NCI-H2081 treated with DMSO at 0.1 percent for 48 hours (cell line): ENCODE measurements at places on chromosomes 3 and 15.

GRCh38 chr15:37891766-37892368 lies 42.6 kb upstream of the TMCO5A start:
- DNase-seq, result peak; percentile 46

DNA sequence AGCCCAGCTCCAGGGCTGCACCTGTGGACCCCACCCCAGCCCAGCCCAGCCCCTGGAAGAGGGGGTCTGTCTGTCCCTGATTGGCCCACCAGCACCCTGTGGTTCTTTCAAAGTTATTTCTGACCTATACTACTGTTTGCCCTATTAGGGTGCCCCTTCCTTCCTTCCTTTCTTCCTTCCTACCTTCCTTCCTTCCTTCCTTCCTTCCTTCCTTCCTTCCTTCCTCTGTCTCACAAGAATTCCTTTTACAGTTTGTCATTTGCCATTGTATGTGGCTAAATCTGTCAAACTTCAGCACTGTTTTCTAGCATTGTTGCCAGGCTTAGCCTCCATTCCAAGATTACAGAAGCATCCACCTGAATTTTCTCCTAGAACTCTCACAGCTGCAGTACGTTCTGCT lies 66.9 kb downstream of the KLF15 start:
- no peak for DNase-seq

DNA sequence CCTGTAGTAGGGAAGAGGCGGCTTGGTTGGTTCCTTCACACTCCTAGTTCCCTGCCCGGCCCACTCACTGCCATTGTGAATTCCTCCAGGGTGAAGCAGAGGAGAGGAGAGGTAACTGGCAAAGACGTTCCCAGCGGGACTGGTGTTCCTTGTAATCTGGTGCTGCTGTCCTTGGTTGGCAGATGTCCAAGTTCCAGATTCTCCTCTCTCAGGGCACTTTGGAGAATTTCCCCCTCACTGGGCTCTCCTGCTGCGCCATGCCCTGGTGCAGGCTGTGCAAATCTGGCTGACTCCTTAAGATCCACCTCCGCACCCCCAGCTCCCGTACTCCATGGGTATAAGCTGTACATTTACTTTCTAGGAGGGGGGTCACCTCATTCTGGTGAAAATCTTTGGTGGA lies 37.3 kb downstream of the THSD4 start:
- DNase-seq, result no peak

DNA sequence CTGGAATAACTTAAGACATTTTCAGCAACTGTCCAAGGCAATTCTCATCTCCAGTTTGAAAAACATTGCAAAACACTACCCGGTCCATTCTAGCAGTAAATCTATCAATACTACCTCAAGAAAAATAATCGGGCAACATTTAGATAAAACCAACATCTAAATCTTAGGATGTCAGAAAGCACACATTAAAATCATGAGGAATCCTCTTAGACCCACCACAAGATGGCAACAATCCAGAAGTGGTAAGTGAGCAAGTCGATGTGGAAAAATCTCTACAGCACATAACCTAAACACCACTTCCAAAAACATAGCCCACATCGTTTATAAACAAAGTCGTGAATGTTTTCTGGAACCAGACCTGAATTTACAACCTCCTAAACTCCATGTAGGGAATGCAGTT lies 5.7 kb downstream of the PLCH1 start:
- DNase-seq, result no peak

GRCh38 chr15:35107122-35107521 lies 22.0 kb upstream of the NANOGP8 start:
- DNase-seq, result no peak

- DNase-seq, result no peak
Measured at GRCh38 chr15:100055821-100056220, 286.0 kb downstream of the ADAMTS17 start.

- no peak for DNase-seq
Measured at GRCh38 chr3:73658227-73658626, 33.5 kb upstream of the PDZRN3 start.

DNA sequence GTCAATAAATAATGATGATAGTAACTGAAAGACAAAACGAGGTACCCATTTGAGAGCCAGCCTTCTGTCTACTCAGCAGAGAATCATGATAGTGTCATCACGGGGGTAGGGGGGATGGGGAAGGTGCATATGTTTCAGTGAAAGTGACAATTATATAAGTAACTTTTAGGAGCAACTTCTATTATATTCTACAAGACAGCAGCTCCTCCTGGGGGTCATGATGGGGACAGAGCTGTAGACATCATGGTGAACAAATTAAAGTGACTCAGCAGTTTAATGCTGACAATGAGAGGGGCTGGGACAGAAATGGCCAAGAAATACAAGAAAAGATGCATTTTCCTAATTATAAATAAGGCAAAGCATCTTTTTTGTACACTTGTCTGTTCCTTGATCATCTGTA lies 11.8 kb downstream of the CAPN3 start:
- no peak for DNase-seq

GRCh38 chr15:20358066-20358778 lies 183.4 kb downstream of the GOLGA6L6 start:
- DNase-seq, result no peak

GRCh38 chr3:27043328-27043955 lies 325.7 kb downstream of the NEK10 start:
- DNase-seq, result no peak

- DNase-seq, result no peak
Measured at GRCh38 chr15:74253211-74253921, 17.2 kb downstream of the CCDC33 start.

GRCh38 chr3:141248064-141248463 lies 16.4 kb downstream of the PXYLP1 start:
- no peak for DNase-seq

DNA sequence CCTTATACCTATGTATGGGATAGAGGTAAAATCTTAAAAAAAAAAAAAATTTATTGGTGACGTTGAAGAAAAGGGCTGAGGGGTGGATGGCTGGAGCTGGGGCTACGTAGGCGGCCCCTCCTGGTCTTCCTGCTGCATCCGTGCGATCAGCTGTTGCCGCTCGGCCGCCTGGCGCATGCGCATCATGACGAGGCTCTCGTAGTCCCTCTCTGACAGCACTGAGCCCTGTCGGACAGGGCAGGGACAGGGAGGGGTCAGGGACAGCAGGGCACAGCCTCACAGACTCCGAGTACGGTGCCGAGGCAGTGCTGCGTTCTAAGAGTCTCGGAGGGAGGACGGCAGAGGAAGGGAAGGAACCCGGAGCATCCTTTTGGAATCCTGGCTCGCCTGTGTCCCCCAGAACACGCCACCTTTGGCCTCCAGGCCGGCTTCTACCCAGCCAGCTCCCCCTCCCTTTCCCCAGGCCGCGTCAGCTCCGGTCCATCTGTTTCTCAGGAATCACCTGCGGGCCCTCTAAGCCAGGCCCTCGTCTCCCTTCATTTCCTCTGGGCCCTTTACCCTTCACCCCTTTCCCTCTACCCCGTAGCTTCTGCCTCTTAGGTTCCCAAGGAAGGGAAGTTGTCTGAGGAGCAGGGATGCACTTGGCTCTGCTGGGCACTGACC lies 1.8 kb upstream of the C15orf62 start:
- DNase-seq, result no peak

GRCh38 chr3:156519758-156520162 lies 35.2 kb downstream of the SSR3 start:
- DNase-seq, result no peak

GRCh38 chr3:136664771-136665170 lies 87.4 kb downstream of the STAG1 start:
- DNase-seq, result no peak

GRCh38 chr3:114741066-114741465 lies 406.0 kb downstream of the ZBTB20 start:
- no peak for DNase-seq

- no peak for DNase-seq
Measured at GRCh38 chr15:71730277-71731144, 79.8 kb upstream of the NR2E3 start.

DNA sequence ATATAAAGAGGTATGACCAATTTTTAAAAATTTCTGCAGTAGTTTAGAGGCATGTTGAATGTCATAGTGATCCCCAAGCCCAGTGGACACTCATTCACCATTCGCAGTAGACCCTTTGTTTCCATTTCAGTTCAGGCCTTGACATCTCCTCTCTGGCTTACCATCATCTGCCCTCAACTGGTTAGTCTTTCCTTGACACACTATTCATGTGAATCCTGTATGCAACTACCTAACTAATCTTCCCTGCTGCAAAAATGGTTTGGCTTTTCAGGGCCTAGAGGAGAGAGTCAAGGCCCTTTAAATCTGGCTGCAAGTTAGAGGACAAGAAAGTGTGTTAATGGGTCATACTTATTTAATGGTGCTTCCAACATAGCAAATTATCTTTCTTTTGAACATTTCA lies 10.9 kb downstream of the APH1B start:
- no peak for DNase-seq

DNA sequence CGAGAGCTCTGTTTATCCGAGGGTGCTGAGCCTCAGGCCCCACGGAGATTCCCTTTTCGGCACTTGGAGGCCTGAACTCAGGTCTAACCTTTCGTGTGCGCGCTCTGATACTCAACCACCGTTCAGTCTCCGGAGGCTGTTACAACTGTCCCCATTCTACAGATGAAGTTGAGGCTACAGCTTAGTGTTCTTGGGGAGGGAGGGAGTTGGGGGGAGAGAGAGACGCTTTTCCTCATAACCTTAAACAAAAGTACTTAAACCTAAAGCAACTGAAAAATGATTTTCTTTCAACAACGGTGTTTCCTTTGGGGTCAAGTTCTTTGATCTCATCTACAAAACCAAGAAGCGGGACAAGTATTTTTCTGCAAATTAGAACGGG lies 952 bp upstream of the CHST2 start:
- no peak for DNase-seq

- DNase-seq, result no peak
Measured at GRCh38 chr15:58043192-58043903, 22.2 kb downstream of the ALDH1A2 start.

DNA sequence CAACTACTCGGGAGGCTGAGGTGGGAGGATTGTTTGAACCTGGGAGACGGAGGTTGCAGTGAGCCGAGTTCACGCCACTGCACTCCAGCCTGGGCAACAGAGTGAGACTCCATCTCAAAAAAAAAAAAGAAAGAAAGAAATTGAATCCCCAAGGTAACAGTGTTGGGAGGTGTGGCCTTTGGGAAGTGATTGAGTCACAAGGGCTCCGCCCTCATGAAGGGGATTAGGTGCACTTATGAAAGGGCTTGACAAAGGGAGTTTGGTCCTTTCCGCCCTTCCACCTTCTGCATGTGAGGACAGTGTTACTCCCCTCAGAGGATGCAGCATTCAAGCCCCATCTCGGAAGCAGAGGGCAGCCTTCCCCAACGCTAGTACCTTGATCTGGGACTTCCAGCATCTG lies 21.3 kb downstream of the POC1A start:
- no peak for DNase-seq

DNA sequence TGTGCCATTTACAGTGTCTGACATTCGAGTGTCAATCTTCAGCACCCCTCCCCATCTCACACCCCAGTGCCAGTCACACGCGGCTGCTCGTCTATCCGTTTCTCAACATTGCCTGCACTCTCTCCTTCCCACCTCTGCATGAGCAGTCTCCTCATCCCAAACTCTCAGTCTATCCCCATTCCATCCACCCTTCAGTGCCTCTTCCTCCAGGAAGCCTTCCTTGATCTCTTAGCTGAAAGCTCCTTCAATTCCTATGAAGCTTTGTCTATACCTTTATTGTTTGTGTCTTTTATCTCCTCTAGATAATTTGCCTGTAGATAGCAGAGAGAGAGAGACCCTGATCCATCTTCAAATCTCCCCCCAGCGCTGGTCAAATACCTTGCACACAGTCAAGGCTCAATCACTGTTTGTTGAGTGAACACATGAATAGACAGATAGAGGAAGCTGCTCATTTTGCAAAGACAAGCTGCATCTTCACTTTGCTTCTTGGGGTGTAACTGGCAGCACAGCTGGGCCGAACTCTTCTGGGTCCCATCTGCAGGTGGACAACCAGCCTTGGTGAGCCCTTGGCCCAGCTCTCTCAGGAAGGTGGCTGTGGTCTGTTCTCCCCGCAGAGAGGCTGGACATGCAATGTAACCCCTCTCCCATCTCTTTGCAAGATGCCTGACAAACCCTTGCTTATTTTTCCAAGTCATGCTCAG lies 52.8 kb downstream of the ITGA11 start:
- no peak for DNase-seq

- DNase-seq, result no peak
Measured at GRCh38 chr15:32222716-32223115, 180.4 kb downstream of the GOLGA8K start.

DNA sequence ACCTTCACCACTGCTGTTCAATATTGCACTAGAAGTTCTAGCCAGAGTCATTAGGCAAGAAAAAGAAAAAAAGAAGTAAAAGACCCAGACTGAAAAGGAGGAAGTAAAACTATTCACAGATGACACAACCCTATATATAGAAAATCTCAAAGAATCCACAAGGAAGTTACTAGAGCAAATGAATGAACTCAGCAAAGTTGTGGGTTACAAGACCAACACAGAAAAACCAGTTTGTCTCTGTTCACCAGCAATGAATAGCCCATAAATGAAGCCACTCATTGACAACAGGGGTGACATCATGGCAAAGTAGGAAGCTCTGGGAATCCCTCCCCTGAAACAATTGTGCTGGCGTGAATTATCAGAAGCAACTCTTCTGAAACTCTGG lies 4.6 kb downstream of the CFAP100 start:
- DNase-seq, result no peak

GRCh38 chr15:92492551-92493115 lies 99.0 kb downstream of the ST8SIA2 start:
- no peak for DNase-seq

DNA sequence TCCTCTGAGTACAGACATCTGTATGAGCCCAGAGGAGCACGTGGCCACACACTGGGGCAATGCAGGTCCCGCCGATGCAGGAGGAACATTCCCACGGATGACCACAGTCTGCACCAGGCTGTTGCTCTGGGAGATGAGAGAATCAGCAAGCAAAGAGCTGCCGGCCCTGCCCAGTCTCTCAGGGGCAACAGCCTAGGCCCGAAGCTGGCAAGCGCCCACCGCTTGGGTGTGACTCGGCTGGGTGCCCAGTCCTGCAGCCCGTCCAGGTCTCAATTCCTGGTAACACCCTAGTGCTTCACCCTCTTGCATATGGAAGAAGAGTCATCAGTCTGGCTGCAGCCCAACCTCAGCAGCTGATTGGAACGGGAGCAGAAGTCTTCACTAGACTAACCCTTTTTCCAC lies 153.7 kb upstream of the HES1 start:
- no peak for DNase-seq

DNA sequence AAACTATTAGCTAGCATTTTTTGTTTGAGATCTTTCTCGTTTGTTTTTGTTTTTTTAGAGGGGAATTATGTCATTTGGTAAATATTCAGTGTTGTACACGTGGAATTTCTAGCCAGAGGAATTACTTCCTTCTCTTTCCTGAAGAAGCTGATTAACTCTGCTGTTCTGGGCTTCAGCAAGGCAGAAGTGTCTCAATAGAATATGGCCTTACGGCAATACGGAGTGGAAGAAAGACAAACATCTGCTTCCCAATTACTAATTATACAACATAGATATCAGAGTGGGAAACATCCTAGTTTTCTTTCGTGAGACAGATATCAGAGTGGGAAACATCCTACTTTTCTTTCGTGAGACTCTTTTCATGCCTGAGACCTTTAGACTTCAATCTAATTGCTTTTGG lies 11.9 kb downstream of the P3H2 start:
- DNase-seq, result no peak

- no peak for DNase-seq
Measured at GRCh38 chr15:41513506-41514227, at the start of gene LTK. TSS of gene LTK (minus strand) at chr15:41513827. CDS start at chr15:41513709, 118 bp downstream.
